ENCODE measurements at places on chromosomes 13 and 19. TPM values are rescaled to one million over a fixed set of nuclear protein-coding genes. Genes with fewer than 3 reads are reported as not detected.

GRCh38 chr19:29519931-29520330 is 5.9 kb upstream of the VSTM2B start:
- DNase-seq = no peak

GRCh38 chr19:19033426-19034203 is at the start of the genes ARMC6 and SUGP2:
Gene ARMC6, plus strand, starts transcription at chr19:19033603. Its CDS starts 607 bp downstream, at chr19:19034210.
Gene SUGP2, minus strand, starts transcription at chr19:19033517. Its CDS starts 2,446 bp downstream, at chr19:19031071.
- DNase-seq = peak; percentile 88

GRCh38 chr13:24153979-24154701 is 6.4 kb upstream of the SPATA13 start:
- no peak for DNase-seq

DNA sequence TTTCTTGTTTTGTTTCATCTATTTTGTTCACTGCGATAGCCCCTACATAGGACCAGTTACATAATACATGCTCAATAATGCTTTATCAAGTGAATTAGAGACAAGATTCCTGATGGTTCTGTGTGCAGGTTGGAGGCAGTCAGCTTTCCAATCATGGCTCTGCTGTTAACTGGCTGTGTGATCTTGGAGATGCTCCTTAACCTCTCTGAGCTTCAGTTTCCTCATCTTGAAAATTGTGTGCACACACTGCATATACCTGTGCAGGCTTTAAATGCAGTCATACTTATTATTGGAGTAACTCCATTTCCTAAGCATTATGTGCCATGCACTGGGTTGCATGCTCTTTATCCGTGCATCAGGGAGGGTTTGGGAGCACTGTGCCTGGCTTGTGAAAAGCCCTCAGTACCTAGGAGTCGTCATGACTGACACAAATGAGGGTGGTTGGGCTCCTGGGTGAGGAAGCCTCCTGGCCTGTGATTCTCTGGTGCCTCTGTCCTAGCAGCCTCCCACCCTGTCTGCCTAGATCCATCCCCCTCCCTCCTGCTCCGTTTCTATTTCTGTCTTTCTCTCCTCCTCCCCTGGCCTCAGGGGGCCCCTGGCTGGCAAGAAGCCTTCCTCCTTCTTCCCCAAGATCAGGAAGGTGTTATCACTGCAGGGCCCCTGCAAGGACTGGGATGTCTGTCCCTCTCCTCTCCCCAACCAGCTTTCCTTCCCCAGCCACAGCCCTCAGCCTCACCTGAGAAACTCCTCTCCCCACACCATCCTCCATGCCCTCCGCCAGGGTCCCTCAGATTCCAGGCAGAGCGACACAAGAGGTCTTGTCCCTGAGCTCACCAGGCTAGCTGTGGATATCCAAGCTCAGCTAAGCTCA is 8.7 kb downstream of the IFNL1 start:
- DNase-seq = no peak

GRCh38 chr19:7225741-7226140 is 68.5 kb downstream of the INSR start:
- no peak for DNase-seq

DNA sequence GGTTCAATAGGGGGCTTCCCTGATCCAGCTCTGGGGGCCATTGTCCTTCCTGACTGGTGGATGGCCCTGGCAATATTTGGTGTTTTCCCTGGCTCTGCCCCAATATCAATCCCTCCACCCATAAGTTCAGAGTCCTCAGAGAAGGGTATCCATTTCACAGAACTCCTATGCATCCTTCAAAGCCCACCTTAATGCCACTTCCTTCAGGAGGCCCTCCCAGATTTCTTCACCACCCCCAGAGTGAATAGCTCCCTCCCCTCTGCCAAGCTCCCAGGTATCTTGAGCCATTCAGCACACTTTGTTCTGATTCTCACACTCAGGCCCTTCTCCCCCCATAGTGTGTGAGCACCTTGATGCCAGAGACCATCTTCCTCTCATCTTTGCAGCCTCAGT is 5.8 kb downstream of the PPP1R14A start:
- DNase-seq = no peak

DNA sequence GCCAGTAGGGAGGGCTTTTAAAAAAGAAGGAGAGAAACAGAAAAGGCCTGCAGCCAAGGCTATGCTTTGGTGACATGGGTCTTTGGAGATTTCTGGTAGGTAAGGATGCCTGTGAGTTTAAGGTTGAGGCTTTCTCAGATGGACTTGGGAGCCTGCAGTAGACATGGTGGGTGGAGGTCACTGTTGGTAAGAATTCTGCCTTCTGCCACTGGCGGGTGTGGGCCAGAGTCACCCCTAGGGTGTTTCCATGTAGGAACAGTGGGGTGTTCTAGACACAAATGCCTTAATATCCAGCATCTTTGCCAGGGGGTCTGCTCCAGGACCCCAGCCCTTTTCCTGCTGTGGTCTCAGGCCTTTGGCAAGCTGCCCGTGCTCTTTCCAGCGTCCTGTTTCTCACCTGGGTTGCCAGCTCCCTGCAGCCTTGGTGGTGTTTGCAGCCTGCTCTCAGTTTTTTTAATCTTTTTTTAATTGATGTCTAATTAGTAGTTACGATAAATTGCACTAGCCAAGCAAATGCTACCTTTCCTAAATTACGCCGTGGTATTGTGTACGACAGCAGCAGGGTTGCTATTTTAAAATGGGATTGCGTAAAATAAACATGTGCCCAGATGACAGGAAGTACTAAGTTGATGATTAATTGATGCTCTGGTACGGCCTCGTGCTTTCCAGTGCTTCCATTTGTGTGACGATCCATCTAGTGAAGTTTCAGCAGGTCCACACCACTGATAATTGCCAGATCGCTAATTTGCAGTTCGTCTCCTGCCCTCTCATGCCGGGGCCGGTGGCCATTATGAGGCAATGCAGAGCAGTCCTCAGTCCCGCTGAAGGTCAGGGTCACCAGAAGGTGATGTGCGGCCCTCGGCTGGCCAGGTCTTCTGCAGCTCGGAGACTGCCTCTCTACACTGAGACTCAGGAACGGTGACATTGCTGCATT is 35.3 kb upstream of the NPAS1 start:
- peak; percentile 66 for DNase-seq

- DNase-seq = no peak
Observed at GRCh38 chr13:90568165-90568564, 779.3 kb upstream of the MIR17HG start.

DNA sequence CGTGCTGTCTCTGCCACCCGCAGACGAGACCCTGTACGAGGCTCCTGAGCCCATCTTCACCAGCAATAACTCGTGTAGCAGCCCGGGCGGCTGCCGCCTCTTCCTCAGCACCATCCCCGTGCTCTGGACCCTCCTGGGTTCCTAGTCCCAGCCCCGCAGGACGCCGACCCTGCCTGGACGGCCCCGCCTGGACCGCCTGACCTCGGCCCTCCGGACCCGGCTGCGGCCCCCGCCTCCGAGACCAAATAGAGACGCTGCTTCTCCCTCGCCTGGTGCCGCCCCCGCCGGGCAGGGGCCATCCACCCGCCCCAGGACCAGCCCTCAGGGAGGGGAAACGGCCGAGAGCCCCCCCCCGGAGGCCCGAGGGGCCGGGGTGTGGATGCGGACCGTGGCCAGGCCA is 14.1 kb downstream of the EFNA2 start:
- no peak for DNase-seq

DNA sequence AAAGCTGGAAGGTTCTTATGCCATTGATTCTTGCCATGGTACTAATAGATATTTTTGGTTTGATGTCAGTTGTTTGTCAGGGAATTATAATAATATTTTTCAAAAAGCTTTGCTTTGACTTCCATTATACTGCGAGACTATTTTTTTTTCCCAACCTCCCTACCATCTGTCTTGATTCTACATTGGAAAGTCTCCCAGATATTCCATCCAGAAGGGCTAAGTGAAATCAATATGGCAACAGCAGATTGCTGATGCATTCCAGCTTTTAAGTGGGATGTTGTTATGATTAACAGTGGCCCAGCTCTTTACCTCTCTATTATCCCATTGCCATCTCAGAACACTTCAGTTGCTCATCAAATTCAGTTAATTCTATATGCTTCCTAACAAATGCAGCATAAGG is 247.4 kb downstream of the OXGR1 start:
- DNase-seq = no peak

- DNase-seq = no peak
Observed at GRCh38 chr19:2869618-2870017, 2.5 kb downstream of the ZNF556 start.

DNA sequence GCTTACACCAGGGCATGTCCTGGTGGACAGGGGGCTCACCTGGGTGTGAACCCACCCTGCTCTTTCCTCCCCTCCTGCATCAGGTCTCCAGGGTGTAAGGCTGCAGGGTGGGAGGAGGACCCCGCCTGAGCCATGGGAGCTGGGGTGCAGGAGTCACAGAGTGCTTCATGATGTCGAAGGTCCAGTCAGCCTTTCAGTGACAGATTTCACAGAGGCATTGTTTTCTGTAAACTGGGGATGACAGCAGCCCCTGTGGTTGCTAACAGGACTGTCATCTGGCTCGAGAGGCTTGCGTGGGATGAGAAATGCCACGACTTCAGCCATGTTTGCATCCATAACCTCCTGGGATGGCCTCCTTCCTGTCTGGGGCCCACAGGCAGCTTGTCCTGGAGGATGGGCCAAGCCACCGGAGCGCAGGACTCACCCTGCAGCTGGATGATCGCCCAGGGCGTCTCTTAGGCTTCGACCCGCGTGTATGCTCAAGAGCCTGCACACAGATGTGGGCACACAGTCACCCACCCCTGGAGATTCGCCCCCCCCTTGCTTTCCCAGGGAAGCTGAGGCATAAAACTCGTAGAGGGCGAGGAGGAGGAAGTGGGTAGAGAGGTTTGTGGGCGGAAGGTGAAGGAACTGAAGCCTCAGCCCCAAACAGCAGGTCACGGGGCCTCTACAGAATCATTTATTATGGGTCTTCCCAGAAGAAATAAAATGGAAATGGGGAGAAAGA is 4.9 kb downstream of the NANOS3 start:
- DNase-seq = no peak

DNA sequence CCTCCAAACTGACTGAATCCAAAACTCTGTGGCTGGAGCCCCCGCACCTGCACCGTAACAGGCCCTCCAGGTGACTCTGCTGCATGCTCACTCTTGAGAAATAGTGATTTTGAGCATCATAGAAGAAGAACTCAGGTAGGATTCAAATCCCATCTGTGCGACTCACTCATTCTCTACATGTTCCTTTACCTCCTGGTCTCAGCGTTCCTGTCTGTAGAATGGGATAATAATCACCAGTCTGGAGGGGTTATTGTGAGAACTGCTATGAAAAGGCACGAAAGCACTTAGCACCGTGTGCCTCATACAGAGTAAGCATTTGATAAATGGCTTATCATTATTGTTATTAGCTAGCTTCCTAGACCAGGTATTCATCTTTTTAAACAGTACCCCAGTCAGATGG is 36.5 kb upstream of the NPAS1 start:
- no peak for DNase-seq

DNA sequence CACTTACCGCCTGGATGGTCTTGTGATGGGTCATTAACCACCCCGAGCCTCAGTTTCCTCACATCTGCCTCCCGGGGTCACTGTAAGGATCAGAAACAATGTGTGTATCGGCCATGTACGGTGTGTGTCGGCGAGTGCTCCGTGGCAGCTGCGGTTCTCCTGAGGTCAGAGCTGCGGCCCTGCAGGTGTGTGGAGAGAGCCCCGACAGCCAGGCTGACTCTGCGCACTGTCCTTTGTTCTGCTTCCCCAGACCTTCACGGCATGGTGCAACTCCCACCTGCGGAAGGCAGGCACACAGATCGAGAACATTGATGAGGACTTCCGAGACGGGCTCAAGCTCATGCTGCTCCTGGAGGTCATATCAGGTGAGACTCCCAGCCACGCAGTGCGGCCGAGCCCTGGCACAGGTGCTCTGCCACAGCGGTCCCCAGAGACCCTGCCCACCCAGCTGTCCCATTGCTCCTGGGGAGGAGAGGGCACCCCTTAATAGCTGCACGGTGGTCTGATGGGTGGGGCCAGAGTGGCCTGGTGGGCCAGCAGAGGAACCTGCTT is 43.8 kb downstream of the CAPN12 start:
- no peak for DNase-seq

GRCh38 chr19:13920524-13920923 is 14.5 kb downstream of the CC2D1A start:
- no peak for DNase-seq

- no peak for DNase-seq
Observed at GRCh38 chr19:42311657-42312056, 1.5 kb upstream of the TMEM145 start.

DNA sequence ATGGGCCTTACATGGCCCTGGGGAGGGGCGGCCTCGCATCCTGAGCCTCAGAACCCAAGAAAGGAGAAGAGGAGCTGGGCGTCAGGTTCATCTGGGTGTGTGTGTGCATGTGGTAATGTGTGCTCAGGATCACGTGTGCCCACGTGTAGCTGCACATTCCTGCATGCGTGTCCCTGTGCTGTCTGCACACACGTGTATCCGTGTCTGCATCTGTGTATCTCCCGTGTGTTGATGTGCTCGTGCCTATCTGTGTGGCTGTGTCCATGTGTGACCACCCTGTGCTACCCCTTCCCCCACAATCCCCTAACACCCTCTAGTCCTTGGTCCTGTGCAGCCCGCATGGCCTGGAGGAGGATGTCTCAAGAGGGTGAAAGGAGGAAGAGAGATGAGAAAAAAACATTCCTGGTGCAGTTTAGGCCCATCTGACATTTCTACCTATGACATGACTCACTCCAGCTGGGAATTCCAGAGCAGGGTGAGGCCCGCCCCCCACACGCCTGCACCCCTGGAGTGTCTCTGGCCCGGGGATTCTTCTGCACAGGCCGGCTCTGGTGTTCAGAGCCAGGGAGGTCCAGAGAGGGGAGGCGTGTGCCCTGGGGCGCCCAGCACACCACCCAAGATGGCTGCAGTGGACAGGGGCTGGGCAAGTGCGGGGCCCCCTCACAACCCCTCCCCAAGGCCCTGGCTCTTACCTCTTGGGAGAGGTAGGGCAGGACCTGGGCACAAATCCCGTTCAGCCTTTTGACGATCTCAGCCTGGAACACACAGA is 7.1 kb downstream of the TLE5 start:
- DNase-seq = peak; percentile 66

GRCh38 chr13:114119196-114119595 is 13.2 kb downstream of the RASA3 start:
- DNase-seq = no peak

- no peak for DNase-seq
Observed at GRCh38 chr13:96381681-96382080, 291.8 kb downstream of the HS6ST3 start.

DNA sequence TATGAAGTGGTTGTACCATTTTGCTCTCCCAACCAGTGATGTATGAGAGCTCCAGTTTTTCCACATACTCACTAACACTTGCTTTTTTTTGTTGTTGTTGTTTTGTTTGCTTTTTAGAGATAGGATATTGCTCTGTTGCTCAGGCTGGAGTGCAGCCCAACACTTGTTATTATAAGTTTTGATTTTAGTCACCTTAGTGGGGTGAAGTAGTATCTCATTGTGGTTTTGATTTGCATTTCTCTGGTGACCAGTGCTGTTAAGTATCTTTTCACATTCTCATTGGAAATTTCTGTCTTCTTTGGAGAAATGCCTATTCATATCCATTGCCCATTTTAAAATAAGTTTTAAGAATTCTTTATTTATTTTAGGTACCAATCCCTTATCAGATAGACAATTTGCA is 31.3 kb downstream of the CYP4F22 start:
- DNase-seq = no peak

PDE4C gene
- 2.1 TPM for total RNA-seq

PROZ gene
- total RNA-seq = not detected

CALR3 gene
- total RNA-seq = not detected

Data from mucosa of gallbladder (tissue), 1 donor.